ENCODE measurements at places on chromosomes 4 and X.

GRCh38 chr4:78065508-78066192 is 8.5 kb downstream of the FRAS1 start:
- DNase-seq: no peak

- DNase-seq: no peak
Measured at GRCh38 chr4:164847016-164847415, 30.0 kb upstream of the APELA start.

- peak; percentile 39 for DNase-seq
Measured at GRCh38 chr4:11821772-11822430, 393.2 kb upstream of the HS3ST1 start.

DNA sequence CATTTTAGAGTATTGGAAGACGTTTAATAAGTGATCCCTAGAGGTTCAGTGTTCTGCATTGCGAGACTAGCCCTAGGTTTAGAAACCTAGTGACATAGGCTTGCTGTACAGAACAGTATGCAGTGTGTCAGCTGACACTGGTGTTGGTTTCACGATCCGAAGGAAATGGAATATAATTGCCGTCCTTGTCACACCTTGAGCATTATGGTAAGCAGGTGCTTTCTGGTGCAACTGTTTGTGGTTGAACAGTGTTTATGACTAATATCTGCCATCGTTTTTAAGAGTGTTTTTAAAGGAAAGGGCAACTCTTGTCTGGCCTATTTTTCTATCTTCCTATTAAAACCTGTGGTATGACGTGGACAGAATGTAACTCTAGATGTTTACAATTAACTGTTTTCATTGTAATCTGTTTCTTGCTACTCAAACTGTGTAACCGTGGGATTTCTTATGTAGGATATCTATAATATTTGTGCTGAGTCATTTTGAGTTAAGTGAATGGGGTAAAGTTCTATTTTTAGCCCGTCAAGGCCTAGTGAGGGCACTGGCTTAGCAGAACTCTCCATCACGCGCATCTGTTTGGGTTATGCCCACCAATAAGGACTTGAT is 53.8 kb upstream of the TBC1D14 start:
- DNase-seq: peak; percentile 66

DNA sequence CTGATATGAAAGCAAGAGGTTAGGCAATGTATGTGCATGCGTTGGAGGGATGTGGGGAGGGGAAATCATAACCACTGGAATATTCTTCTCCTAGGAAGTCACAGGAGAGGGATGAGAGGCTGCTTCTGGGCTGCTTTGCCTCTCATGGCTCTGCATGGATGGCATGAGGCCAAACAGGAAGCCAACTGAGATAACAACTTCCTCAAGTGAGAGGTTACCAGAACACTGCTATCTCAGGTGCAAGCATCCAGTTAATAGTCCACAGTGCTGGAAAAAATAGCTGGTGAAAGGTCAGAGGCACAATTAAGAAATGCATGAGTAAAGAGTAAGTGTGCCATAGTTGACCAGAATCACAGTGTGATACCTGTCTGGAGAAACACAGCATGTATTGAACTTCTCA is 113.3 kb downstream of the ELOVL6 start:
- peak; percentile 29 for DNase-seq

DNA sequence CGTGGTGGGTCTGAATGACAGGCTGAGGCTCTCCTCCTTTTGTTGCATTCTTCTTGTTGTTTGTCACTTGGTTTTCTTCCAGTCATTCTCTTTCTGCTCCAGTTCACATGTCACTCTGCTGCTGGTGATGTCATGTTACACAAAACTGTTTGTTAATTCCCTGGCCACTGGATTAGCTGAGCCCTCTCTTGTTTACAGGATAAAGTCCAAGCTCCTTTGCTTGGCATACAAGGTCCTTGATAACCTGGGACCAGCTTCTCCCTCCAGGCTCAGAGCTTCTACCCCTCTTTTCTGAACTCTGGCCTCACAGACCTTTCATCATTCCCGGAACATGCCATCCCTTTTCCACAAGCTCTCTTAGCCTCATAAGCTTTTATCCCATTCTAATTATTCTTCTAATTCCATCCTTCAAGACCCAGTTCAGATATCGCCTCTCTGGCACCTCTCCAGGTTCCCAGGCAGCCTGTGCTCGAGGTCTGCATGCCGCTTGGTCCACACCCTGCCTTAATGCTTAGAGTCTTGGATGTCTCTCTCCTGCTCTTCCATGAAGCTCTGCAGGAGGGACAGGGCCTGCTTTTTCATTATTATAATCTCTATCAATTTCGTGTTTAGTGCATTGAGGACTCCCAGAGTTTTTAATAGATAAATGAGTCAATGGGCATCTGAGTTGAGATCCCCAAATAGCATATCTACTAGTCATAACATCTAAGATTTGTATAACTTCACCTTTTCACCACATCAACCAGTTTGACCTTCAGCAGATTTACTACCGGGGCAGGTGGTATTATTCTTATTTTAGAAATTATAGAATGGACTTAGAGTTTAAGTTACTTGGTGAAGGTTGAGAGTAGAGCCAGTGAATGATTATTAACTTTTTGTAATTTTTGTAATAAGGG is 98.7 kb downstream of the TMEM131L start:
- DNase-seq: no peak

DNA sequence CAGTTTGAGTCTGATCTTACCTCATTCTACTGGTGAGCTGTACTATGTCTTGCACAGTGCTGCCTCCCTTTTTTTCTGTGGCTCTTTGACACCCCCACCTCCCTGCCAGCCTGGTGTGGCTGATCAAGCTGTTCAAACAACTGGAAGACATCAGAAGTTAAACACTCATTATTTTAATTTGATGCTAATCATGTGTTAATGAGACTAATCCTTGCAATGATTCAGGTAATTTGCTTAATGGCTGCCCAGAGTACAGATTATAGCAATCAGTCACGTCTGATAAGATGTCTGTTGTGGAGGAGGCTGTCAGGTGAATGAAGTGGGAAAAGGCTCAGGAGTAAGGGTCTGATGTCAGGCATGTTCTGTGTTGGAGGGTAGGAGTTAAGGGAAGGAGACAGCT is 87.4 kb upstream of the GK2 start:
- DNase-seq: peak; percentile 35

- DNase-seq: no peak
Measured at GRCh38 chr4:164803702-164804101, 49.8 kb downstream of the SMIM31 start.

- DNase-seq: no peak
Measured at GRCh38 chr4:17567271-17567670, 9.7 kb upstream of the LAP3 start.

GRCh38 chr4:104490096-104490769 is 4.5 kb downstream of the CXXC4 start:
- DNase-seq: peak; percentile 22

GRCh38 chr4:182133033-182133432 is 110.2 kb upstream of the TENM3 start:
- no peak for DNase-seq

- peak; percentile 58 for DNase-seq
Measured at GRCh38 chr4:182770996-182771514, 146.1 kb downstream of the DCTD start.

GRCh38 chr4:104451573-104451972 is 43.1 kb downstream of the CXXC4 start:
- DNase-seq: peak; percentile 48

DNA sequence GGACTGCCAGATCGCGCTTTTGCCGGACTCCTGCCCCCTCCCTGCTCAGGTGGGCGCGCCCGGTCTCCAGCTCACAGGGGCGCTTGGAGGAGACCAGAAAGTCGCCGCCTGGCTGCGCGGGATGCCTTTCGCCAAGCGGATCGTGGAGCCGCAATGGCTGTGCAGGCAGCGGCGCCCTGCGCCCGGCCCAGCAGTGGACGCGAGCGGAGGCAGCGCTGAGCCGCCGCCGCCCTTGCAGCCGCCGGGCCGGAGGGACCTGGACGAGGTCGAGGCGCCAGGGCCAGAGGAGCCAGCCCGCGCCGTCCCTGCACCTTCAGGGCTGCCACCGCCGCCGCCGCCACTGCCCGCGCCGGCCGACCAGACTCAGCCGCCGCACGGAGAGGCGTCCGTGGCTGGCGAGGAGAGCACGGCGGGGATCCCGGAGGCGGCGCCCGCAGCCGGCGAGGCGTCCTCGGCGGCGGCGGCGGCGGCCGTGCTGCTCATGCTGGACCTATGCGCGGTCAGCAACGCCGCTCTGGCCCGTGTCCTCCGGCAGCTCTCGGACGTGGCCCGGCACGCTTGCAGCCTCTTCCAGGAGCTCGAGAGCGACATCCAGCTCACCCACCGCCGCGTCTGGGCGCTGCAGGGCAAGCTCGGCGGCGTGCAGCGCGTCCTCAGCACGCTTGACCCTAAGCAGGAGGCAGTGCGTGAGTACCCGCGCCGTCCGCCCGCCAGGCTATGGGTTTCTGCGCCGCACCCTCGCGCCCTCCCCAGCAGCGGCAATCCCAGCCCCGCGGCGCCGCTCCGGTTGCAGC is 834 bp downstream of the NHS start:
- peak; percentile 43 for DNase-seq

DNA sequence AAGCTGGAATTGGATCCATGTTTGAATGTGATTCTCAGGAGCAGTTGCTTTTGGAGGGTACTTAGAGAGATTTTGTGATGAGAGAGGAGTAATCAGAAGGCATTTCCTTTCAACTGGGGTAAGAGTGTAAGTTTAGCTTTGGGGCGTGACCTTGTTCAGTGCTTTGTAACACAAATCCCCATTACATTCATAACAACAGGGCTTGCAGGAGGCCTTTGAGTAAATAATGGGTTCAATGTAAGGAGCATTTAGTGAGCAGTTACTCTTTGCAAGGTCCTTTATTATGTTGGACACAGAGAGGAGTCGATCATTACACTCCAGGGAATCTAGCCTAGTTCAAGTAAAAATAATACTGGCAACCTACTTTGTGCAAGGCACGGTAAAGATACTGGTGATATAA is 74.0 kb upstream of the AFF2 start:
- DNase-seq: no peak

Measured in cardiac muscle cell (in vitro differentiated cells and primary cell).